ENCODE measurements at places on chromosomes 2 and 18.

DNA sequence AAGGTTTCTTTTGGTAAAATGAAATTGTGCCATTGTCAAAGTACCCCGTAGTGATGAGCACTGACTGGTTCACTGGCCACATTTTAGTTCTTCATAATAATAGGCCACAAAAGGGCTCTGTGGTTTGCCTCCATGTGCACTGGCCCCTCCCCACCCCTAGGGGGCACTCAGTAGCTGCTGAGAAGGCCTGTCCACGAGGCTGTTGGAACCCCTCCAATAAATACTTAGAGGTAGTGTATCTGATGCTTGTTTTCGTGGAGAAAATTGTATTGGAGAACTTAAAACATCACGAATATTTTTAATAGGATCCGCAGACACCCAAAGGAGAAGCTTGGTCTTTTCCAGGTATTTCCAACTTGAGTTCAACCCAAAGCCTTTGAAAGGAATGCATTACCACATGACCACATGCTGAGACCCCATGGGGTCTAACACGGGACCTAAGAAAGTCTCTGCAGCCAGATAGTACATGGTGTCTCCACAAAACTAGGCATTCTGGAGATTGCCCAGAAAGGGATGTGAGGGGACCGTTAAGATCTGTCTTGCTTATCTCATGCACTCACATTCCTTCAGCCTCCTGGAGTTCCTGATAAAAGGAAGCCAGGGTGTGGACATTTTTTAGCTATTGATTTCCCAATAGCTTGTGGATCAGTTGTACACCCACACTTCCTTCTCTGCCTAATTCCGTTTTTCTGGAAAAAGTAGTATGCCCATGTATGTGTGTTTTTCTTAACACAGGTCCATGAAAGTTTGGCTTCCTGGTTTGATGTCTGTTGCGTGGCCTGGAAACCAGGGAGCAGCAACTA lies 28.5 kb upstream of the NOSTRIN start:
- peak; percentile 15 for DNase-seq

- no peak for DNase-seq
Measured at GRCh38 chr18:28267878-28268625, 91.1 kb upstream of the CDH2 start.

DNA sequence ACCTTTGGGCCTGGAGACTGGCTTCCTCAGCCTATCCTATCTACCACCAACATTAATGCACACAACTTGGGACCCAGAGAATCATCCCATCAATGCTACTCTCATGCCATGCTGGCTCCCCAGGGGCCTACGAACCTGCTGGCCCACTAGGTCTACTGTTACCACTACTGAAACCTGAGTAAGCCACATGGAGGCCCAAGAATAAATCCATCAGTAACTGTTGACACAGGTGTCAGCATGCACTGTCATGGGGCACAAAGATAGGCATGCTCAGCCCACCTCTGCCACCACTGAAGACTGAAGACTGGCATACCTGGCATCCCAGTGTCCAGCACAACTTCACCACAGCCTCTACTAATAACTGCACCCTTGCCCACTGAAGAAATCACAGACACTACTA lies 71.1 kb upstream of the ACVR1C start:
- DNase-seq, result no peak

- DNase-seq, result no peak
Measured at GRCh38 chr2:28095622-28096021, 205.1 kb downstream of the BABAM2 start.

DNA sequence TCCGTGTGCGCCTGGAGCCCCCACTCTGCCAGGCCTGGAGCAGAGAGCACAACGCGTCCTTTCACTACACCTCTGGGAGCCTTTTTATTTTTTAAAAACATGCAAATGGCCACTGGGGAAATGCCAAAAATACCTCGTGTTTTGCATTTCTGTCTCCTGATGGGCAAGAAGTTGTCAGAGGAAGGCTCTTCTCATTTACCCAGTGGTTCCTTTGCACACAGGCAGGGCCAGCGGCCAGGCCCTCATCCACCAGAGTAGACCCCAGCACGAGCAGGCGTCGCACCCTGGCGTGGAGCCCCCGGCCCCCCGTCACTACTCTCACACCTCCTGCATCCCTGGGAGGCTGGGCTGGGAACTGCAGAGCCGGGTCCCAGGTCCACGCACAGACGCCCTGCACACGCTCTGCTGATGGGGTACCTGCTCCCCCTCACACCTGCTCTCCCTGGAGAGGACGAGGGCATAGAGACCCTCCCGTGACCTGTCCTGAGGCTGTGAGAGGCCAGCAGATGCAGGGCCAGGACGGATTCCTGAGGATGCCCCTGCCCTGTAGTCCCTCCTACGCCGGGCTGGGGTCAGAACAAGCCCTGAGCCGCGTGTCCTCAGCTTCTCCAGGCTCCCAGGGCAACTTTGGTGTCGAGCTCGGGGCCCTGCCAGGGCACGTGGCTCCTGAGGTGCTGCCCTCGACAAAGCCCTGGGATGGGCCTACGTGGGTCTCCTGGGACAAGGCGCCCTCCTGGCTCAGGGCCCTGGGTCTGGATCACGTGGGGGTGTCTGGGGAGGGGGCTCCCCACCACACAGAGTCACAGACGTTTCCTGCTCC lies 65.0 kb downstream of the NFATC1 start:
- DNase-seq, result no peak

DNA sequence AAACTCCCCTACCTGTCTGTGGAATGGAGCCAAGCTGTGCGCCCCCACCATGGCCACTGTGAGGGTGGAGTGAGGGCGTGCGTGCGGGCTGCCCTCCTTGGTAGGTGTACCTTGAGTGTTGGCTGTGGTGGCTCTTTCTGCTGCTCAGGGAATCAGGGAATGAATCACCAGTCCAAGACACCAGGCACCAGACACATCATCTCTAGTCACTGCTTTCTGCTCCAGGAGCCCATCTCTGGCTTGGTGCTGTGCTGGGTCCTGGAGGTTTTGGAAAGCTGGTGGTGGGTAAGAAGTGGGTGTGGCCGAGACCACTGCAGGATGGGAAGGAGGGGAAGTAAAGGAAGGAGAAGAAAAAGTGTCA lies 209.9 kb downstream of the SEPTIN10 start:
- DNase-seq, result no peak

- DNase-seq, result no peak
Measured at GRCh38 chr2:59575191-59575590, 978.3 kb downstream of the BCL11A start.

- no peak for DNase-seq
Measured at GRCh38 chr2:36322108-36322507, 33.5 kb upstream of the CRIM1 start.

- DNase-seq, result no peak
Measured at GRCh38 chr2:46047290-46047689, 249.9 kb upstream of the EPAS1 start.

DNA sequence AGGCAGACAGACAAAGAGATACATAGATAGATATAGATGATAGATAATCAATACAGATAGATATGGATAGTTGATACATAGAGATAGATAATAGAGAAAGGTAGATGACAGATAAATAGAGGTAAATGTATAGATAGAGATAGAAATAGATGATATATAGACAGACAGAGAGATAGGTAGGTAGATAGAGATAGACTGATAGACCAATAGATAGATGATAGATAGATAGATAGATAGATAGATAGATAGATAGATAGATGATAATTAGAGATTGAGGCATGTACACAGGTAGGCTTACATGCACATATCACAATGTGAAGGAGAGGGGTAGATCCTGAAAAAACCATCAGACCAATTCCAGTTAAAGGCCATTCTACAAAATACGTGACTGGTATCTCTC lies 724.7 kb downstream of the GALR1 start:
- DNase-seq, result no peak

DNA sequence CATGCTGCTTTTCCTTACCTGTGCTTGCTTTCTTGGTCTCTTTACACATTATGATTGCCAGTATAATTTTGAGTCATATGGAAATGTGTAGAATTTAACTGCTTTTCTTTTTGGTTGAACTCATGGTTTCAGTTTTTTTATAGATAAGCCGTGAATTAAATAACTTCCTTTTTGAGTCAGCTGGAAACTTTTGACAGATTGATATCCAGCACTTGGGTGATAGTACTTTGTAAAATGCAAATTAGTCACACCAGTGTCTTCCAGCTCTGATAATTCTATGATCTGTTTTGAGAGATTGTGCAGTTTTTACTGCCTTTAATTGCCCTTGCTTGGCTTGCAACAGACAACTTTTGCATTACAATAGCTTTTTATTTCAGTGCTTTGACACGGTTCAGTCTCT lies 86.4 kb downstream of the NCOA1 start:
- DNase-seq, result no peak

GRCh38 chr2:11820650-11821049 lies 74.2 kb downstream of the LPIN1 start:
- no peak for DNase-seq

DNA sequence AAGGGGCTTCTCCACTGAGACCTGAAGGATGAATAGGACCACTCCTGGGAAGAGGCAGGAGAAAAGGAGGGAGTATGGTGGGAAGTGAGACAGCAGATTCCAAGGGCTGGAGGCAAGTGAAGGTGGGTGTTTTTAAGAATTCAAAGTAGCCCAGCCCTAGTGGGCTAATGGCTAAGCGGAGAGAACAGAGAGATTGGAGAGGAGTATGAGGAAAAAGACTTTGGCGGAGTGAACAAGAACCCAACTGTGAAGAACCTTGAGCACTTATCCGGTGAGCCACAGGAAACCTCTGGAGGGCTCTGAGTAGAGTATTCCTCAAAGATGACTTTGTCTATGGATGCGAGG lies 142.6 kb downstream of the COPS8 start:
- DNase-seq, result no peak

- no peak for DNase-seq
Measured at GRCh38 chr2:169707626-169708025, 13.4 kb downstream of the PHOSPHO2 start.

GRCh38 chr2:25301453-25302352 lies 40.0 kb downstream of the DNMT3A start:
- DNase-seq, result no peak

- DNase-seq, result no peak
Measured at GRCh38 chr2:188345831-188346458, 54.3 kb downstream of the GULP1 start.

DNA sequence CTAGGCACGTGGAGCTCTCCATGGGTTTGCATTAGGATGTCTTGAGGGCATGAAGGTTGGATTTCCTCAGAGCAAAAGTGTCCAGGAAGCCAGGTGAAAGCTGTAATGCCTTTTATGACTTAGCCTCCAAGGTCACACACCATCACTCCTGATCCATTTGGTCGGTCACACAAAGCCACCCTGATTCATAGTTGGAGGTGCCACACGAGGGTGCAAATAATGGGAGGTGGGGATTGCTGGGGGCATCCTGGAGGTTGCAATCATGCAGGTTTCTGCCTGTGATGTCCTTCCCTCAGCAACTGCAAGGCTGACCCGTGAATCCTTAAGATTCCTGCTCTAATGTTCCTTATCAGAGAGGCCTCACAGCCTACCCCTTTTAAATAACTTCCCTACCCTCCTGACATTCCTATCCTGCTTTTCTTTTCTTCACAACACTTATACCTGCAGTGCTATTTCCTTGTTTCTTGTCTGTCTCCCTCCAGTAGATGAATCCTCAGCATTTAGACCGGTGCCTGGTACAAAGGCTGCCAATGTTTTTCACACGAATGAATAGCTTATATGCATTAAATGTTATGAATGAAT lies 97.1 kb downstream of the LIPG start:
- DNase-seq, result no peak

DNA sequence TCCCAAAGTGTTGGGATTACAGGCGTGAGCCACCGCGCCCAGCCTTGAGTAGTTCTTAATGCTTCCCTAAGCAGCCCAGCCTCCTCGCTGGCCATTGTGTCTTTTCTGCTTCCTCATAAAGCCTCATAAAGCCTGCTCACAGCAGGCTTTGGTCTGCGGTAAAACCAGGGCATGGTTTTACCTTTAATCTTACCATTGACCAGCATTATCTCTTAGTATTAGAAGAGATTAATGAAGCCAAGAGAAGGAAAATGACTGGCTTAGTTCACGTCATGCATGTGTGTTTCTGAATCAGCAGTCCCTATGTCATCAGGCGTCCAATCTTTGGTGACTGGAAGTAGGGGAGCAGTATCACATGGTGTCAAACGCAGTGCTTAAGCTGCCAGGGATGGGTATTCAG lies 14.9 kb upstream of the CDCA7 start:
- DNase-seq, result no peak

GRCh38 chr18:34493566-34494358 lies 216.3 kb upstream of the DTNA start:
- no peak for DNase-seq

- no peak for DNase-seq
Measured at GRCh38 chr2:8539743-8540551, 141.9 kb upstream of the ID2 start.

DNA sequence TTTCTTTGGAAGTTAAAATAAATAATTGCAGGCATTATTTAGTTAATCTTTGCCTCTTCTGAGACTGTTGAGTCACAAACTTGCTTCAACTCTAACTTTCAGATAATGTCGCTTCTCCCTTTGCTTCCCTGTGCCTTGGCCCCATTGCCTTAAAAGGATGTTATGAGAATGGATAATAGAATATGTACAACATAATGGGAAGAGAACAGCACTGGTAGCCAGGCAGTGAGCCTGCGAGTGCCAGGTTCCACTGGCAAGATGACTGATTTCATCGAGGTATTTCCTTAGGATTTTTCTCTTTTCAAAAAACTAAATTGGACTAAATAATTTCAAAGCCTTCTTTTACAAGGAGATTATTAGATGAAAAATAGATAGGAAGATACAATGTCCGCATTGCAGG lies 420.9 kb downstream of the TGIF1 start:
- DNase-seq, result no peak

GRCh38 chr2:63514781-63515180 lies 73.5 kb downstream of the WDPCP start:
- no peak for DNase-seq

DNA sequence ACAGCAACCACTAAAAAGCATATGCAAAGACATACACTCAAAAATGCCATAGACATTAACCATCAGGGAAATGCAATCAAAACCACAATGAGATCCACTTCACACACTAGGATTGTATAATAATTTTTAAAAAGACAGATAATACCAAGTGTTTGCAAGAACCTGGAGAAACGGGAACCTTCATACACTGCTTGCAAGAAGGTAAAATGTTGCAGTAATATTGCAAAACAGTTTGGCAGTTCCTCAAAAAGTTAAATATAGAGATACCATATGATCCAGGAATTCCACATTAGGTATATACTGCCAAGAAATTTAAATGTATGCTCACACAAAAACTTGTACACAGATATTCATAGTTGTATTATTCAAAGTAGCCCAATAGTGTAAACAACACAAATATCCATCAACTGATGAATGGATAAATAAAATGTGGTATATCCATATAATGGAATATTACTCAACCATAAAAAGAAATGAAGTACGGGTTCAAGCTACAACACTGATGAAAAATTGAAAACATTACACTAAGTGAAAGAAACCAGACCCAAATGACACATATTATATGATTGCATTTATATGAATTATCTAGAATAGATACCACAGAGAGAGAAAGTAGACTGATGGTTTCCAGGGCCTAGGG lies 14.7 kb upstream of the CHMP3 start:
- DNase-seq, result no peak

- no peak for DNase-seq
Measured at GRCh38 chr2:216634370-216635148, 1.3 kb downstream of the IGFBP2 start.

- no peak for DNase-seq
Measured at GRCh38 chr2:161136696-161137324, 23.4 kb upstream of the TANK start.
